ENCODE measurements at places on chromosomes 3 and 15.

DNA sequence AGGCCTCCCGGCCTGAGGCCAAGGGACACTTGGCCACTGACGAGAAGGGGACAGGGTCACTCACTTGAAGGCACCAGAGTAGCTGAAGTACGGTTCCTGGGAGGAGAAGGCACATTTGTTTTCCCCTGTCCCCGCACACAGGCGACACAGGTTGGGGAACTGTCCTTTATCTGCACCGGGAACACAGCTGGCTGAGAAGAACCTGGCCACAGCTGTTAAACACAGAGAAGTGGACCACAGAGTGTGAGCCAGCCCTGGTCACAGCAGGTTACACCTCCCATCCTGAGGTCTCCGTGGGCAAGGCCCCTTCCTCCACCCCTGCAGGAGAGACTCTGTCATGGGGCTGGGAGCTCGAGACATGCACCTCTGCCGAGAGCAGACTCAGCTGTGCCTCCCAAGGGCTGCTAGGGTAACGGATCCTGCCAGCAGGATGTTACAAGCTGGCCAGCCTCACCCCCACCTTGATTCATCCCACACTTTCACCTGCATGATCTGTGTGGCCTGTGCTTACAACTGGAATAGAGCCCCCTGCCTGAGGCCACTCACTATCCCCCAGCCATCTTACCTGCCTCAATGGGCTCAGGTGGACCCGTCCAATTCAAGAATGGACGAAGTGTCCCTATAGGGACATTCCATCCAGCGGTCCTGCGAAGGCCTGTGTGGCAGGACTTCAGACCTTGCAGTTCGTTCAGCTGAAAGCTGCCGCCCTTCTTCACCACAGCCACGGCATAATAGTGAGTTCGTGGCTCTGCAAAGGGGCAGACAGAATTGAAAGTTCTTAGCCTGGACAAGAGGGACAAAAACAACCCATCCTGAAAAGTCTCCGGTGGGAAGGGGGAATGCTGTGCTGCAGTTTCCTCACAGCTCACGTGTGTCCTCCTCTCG, 9.2 kb downstream of the LTF start:
- peaks cover 16% of the 10 kb centered on the region for H3K27me3 ChIP-seq
- no peaks in the 10 kb centered on the region for H3K36me3 ChIP-seq
- DNase-seq: no peak
- H3K4me3 ChIP-seq: no peak overlapping the region

DNA sequence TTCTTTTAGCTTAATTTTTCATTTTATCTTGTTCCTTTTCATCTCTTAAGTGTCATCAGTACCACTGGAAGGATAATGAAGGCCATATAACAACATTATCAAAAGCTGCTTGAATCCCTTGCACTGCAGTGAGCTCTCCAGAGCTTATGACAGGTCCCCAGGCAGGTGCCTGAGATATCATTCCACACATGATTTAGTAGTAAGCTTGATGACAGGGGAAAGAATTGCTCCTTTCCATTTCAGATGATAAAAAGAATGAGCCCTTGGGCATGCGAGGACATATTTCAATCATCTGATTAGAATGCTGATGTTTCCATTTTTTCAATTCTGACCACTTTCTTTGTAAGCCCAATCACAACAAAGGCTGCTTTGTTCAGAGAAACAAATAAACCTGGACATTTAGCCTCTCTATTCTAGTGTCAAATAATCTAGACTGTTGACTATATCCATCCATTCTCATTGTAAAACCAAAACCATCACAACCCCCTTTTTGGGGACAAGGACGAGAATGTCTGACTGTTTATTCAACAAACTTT, 567.8 kb downstream of the IGSF11 start:
- H3K4me1 ChIP-seq: peaks cover 5% of the 10 kb centered on the region
- H3K4me3 ChIP-seq: no peak overlapping the region
- no peak for DNase-seq
- no peaks in the 10 kb centered on the region for H3K27me3 ChIP-seq
- H3K27ac ChIP-seq: no peak overlapping the region

DNA sequence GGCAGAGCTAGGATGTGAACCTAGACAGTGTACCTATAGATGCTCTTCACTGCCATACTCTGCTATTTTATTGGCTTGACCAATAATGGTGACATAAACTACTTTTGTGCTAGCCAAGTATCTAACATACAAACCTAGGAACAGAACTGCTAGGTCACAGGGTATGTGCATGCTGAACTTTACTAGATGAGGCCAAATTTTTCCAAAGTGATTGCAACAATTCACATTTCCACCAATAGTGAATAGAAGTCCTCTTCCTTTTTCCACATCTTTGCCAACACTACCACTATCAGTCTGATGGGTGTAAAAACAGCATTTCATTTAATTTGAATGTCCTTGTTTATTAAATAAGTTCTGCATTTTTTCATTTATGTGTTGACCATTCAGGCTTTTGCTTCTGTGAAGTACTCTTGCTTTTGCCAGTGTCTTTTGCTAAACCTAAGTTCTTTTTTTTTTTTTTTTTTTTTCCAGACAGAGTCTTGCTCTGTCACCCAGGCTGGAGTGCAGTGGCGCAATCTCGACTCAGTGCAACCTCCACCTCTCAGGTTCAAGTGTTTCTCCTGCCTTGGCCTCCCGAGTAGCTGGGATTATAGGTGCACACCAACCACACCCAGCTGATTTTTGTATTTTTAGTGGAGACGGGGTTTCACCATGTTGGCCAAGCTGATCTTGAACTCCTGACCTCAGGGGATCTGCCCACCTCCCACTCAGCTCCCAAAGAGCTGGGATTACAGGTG, 54.1 kb downstream of the DCAF1 start:
- no peaks in the 10 kb centered on the region for H3K27me3 ChIP-seq
- H3K4me1 ChIP-seq: no peaks in the 10 kb centered on the region
- no peak for DNase-seq
- H3K4me3 ChIP-seq: no peak overlapping the region
- H3K27ac ChIP-seq: no peak overlapping the region

- peak; percentile 1 for DNase-seq
- H3K4me3 ChIP-seq: peak overlapping the region; percentile 64
- H3K27me3 ChIP-seq: peaks cover 100% of the 10 kb centered on the region
- H3K36me3 ChIP-seq: peaks cover 16% of the 10 kb centered on the region
- H3K27ac ChIP-seq: no peak overlapping the region
Measured at GRCh38 chr3:147404800-147405230, 1.5 kb downstream of the ZIC4 start.

GRCh38 chr15:95541301-95541700, 789.2 kb upstream of the NR2F2 start:
- no peak overlapping the region for H3K4me3 ChIP-seq
- peaks cover 4% of the 10 kb centered on the region for H3K36me3 ChIP-seq
- H3K27me3 ChIP-seq: no peaks in the 10 kb centered on the region
- peak overlapping the region; percentile 63 for H3K27ac ChIP-seq

DNA sequence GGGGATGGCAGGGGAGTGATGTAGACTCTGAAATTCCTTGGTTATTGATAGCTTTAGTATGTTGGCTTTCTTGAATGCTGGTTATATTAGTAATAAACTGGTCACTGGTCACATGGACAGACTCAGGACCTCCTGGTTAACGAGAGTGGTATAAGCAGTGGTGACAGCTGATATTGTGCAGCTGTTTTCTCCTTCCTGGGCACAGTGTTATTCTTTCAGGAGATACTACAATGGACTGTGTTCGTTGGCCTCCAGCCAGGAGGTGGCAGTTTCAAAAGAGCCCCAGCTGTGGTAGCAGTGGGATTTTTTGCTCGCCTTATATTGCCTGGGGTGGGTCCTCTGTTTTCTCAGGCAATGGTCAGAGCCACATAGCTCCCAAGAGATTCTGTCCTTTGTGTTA, 181.6 kb upstream of the RBMS3 start:
- H3K4me3 ChIP-seq: no peak overlapping the region
- no peak for DNase-seq
- no peaks in the 10 kb centered on the region for H3K27me3 ChIP-seq
- no peak overlapping the region for H3K27ac ChIP-seq
- H3K4me1 ChIP-seq: peaks cover 14% of the 10 kb centered on the region

- no peak for DNase-seq
- H3K36me3 ChIP-seq: no peaks in the 10 kb centered on the region
- H3K27me3 ChIP-seq: no peaks in the 10 kb centered on the region
- peaks cover 35% of the 10 kb centered on the region for H3K4me1 ChIP-seq
- H3K27ac ChIP-seq: peak overlapping the region; percentile 45
Measured at GRCh38 chr3:59518283-59519055, 468.6 kb upstream of the CFAP20DC start.

DNA sequence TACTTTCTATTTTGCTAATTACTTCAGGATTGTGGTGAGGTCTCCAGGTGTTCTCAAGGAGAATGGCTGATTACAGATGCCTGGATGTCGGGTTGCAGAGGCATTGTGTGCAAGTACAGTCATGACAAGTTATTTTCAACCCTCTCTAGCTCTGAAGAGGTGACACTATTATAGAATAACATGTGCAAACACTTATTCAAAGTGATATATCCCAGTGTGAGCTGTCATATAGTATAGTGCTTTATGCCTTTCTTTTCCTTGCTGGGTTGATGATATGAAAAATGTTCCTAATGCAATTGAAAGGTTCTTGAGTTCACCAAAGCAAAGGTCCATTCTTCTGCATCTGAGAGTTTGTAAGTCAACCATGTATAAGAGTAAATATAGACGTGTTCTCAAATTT, 167.2 kb downstream of the SPATA16 start:
- DNase-seq: no peak
- H3K4me3 ChIP-seq: no peak overlapping the region
- H3K4me1 ChIP-seq: no peaks in the 10 kb centered on the region
- H3K36me3 ChIP-seq: no peaks in the 10 kb centered on the region
- no peaks in the 10 kb centered on the region for H3K27me3 ChIP-seq
- no peak overlapping the region for H3K27ac ChIP-seq

GRCh38 chr3:161894657-161895056, 398.0 kb downstream of the OTOL1 start:
- no peak overlapping the region for H3K27ac ChIP-seq
- no peak overlapping the region for H3K4me3 ChIP-seq
- no peak for DNase-seq
- H3K36me3 ChIP-seq: no peaks in the 10 kb centered on the region

DNA sequence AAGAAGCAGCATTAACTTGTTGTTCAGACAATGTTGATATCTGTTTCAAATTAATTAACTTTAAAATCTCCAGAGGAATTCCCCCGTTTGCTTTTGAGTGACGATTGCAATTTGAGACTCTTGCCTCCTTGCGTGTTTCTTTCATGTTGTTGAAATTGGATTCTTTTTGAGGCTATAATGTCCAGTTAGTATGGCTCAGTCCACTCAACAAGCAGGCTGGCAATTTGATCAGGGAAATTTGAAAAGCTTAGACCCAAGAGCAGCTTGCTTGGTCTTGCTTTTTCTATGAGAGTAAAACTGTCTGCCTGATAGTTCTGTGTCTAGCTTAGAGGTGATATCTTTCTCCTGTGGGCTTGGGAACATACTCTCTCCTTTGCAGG, 2.0 kb downstream of the ARID3B start:
- H3K27ac ChIP-seq: no peak overlapping the region
- H3K27me3 ChIP-seq: no peaks in the 10 kb centered on the region
- no peak for DNase-seq
- peak overlapping the region; percentile 97 for H3K4me3 ChIP-seq
- H3K4me1 ChIP-seq: peaks cover 71% of the 10 kb centered on the region

- no peak for DNase-seq
- no peak overlapping the region for H3K27ac ChIP-seq
- no peaks in the 10 kb centered on the region for H3K27me3 ChIP-seq
- H3K36me3 ChIP-seq: peaks cover 7% of the 10 kb centered on the region
- H3K4me1 ChIP-seq: no peaks in the 10 kb centered on the region
Measured at GRCh38 chr3:33037471-33037870, 59.5 kb downstream of the GLB1 start.

GRCh38 chr3:33277193-33277882, at the start of gene FBXL2:
Gene FBXL2 (plus strand): TSS chr3:33277442. CDS start chr3:33277513, 71 bp downstream.
- no peaks in the 10 kb centered on the region for H3K36me3 ChIP-seq
- H3K27me3 ChIP-seq: peaks cover 3% of the 10 kb centered on the region
- peaks cover 17% of the 10 kb centered on the region for H3K4me1 ChIP-seq
- H3K27ac ChIP-seq: no peak within 1 kb of the TSS

DNA sequence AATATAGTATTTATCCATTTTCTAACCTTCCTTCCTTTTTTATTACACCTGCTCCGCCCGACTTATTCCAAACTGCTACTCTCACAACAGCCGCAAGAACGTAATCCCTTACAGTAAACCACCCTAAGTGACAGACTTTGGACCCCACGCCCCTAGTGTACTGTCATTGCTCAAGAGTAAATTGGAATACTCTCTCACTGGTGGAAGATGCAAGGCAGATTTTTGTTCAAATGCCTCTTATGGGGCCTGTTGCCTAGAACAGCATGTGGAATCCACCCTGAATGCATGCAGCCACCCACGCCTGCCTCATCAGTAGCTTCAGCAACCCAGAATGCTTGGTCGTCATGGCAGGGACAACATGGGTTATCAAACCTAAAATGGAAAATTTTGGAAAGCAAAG, 226.2 kb upstream of the ST8SIA2 start:
- no peaks in the 10 kb centered on the region for H3K27me3 ChIP-seq
- H3K4me1 ChIP-seq: peaks cover 25% of the 10 kb centered on the region
- H3K36me3 ChIP-seq: no peaks in the 10 kb centered on the region
- no peak overlapping the region for H3K27ac ChIP-seq
- no peak overlapping the region for H3K4me3 ChIP-seq
- no peak for DNase-seq

DNA sequence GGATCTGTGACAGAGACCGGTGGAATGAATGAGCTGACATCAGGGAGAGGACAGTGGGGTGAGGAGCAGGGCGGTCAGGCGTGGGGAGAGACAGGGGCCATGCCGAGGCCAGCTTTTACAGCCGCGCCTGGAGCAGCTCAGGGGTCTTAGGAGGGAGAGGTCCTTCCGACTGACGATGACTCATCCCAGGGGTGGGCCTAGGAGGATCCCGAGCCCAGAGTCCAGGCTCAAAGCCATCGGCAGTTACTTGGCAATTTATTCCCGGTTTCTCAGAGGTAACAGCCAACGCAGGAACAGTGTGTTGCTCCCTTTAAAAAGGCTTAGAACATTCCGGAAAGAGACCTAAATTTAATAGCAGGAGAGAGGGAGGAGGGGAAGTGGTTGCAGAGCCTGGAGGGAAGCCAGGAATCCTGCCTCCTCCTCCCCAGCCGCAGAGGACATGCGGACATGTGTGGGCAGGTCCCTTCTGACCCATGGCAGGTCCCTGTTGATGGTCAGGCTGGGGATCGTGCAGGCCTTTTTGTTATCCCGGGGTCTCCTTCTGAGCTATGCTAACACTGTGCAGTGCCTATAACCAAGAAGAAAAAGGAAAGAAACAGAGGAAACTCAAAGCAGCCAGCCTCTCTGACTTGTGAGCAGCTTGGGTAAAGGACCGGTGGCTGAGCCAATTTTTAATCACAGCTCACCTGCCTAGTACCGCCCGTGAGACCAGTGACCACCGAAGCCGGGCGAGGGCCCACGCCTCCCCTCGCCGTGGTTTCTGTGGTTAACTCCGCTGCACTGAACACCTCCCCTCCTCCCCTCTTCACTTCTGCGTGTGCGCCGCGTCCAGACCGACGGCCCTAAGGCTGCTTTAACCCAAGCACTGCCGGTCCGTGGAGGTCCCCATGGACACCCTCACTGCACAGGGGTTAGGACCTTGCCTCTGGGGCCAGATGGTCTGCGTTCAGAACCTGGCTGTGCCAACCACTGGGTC, 392.4 kb upstream of the PROK2 start:
- no peak overlapping the region for H3K27ac ChIP-seq
- DNase-seq: no peak
- no peak overlapping the region for H3K4me3 ChIP-seq
- H3K36me3 ChIP-seq: no peaks in the 10 kb centered on the region
